ENCODE measurements at places on chromosomes 6 and 20.

DNA sequence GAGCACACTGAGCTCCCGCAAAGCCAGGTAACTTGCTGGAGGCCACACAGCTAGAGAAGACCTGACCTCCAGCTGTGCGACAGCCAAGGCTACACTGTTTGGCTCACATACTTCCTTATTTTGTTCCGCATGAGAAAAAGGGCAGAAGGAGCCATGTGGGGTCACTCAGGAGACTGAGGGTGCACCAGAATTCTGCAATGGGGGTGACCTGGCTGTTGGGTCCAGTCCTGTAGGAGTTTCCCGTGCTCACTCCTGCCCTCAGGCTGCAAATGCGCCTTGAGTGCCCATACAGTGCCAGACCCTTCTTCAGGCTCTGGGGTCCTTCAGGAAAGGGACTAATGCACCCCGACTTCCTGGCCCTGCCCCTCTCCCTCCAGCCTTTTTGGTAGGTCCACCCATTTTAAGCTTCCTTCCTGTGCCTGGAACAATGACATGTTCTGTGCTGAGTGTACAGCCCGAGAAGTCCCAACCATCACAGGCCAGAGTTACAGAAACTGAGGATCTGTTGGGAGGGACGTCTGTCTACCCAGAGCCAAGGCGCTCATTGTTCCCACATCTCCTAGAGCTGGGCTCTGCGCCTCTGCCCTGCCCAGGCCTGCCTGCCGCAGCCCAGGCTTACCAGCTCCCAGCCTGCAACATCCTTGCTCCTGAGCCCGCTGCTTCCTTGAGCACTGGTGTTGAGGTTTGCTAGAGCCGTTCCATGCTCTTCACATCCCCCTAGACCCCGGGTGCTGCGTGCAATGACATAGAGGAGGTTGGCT lies 33.5 kb upstream of the CD93 start:
- no peaks in the 10 kb centered on the region for H3K4me1 ChIP-seq
- H3K27ac ChIP-seq: peak overlapping the region; percentile 5
- H3K36me3 ChIP-seq: no peaks in the 10 kb centered on the region
- H3K4me3 ChIP-seq: no peak overlapping the region
- no peaks in the 10 kb centered on the region for H3K27me3 ChIP-seq

DNA sequence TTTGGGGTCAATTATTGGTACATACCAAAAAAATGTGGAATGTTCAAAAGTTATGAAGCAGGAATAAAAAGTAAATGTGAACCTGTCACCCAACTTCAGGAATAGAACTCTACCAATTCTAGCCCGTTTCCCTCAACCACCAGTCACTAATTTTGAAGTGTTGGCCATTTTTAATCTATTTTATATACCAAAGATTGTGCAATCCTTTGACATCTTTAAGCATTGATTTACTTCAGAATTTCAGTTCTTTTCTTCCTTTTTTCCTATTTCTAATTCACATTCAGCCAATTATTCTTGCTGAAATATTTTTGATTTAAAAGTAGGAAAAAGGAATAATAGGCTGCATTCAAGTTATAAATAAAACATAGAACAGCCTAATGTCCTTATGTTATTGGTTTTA lies 46.9 kb upstream of the SMIM28 start:
- H3K27ac ChIP-seq: no peak overlapping the region
- H3K4me3 ChIP-seq: no peak overlapping the region

GRCh38 chr20:45105317-45105716 lies 4.4 kb upstream of the KCNS1 start:
- no peak overlapping the region for H3K27ac ChIP-seq
- no peak overlapping the region for H3K4me3 ChIP-seq
- H3K36me3 ChIP-seq: no peaks in the 10 kb centered on the region
- DNase-seq: no peak
- H3K4me1 ChIP-seq: peaks cover 5% of the 10 kb centered on the region

DNA sequence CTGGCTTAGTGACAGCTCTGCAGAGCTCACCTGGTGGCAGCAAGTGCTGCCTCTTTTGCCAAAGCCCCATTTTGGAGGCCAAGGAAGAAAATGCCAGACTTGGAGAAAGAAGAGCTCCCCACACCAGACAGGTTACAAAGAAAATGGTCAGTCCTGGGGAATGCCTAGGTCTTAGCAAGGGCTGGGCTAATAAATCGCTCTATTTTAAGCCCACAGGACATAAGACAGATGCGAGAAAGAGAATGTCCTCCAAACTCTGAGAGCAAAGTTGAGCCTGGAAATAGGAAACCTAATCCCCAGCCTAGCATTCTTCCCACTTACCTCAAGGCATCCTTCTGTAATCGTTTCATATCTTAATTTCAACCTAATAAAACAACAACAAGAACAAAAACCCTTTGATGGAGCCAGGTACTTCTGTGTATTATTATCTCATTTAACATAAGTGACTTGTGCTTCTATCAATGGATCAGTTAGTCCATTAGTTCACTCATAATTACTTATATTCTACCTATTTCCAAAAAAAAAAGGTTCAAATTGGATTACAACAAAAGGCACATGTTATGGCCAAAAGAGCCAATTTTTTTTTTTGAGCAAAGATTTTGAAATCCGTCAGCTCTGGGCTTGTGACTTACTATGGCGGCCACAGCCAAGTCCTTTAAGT lies 40.4 kb upstream of the FAM83C start:
- H3K4me3 ChIP-seq: no peak overlapping the region
- H3K27me3 ChIP-seq: no peaks in the 10 kb centered on the region
- no peak overlapping the region for H3K27ac ChIP-seq
- no peak for DNase-seq
- H3K4me1 ChIP-seq: peaks cover 35% of the 10 kb centered on the region
- H3K36me3 ChIP-seq: no peaks in the 10 kb centered on the region

DNA sequence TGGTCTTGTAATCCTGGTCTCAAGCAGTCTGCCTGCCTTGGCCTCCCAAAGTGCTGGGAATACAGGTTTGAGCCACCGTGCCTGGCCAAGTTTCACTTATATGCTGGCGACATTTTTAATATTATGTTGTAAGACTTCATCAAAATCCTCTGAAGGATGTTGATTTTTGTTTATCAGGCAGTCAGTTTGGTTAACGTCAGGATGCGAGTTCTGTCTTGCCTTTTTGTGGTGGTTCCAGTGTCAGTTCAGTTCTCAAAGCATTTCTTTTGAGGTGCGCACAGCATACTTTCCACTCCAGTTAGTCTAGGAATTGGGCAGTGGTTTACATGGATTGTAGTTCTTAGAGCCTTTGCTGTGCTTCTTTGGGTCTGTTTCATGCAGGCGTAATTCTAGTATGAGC lies 24.9 kb downstream of the SCAF8 start:
- H3K27ac ChIP-seq: no peak overlapping the region
- H3K36me3 ChIP-seq: no peaks in the 10 kb centered on the region
- H3K4me1 ChIP-seq: peaks cover 68% of the 10 kb centered on the region
- DNase-seq: no peak
- H3K27me3 ChIP-seq: no peaks in the 10 kb centered on the region

DNA sequence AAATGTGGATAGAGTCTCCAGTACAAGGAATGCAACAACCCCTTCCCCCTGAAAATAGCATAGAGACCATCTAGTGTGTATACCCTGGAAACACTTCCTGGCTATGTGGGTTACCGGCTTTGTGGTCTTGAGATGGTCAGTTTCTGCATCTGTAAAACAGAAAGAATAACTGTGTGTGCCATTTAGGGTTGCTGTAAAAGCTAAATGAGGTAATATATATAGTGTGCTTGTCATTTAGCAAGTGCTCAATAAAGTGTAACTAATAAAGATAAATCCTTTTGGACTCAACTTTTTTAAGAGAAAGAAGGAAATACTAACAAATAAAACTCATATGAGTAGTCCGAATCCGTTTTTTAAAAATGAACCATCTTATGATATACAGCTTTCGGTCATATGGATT lies 109.1 kb downstream of the SOBP start:
- no peak overlapping the region for H3K27ac ChIP-seq
- H3K36me3 ChIP-seq: no peaks in the 10 kb centered on the region
- DNase-seq: no peak
- H3K27me3 ChIP-seq: no peaks in the 10 kb centered on the region
- H3K4me3 ChIP-seq: no peak overlapping the region

GRCh38 chr20:62352402-62353288 lies 14.5 kb downstream of the LAMA5 start:
- DNase-seq: peak; percentile 58
- peaks cover 61% of the 10 kb centered on the region for H3K4me1 ChIP-seq
- H3K27me3 ChIP-seq: no peaks in the 10 kb centered on the region
- peak overlapping the region; percentile 74 for H3K27ac ChIP-seq

GRCh38 chr6:139632840-139633239 lies 258.4 kb upstream of the CITED2 start:
- no peaks in the 10 kb centered on the region for H3K36me3 ChIP-seq
- H3K4me3 ChIP-seq: no peak overlapping the region
- no peak for DNase-seq
- no peak overlapping the region for H3K27ac ChIP-seq
- no peaks in the 10 kb centered on the region for H3K27me3 ChIP-seq

DNA sequence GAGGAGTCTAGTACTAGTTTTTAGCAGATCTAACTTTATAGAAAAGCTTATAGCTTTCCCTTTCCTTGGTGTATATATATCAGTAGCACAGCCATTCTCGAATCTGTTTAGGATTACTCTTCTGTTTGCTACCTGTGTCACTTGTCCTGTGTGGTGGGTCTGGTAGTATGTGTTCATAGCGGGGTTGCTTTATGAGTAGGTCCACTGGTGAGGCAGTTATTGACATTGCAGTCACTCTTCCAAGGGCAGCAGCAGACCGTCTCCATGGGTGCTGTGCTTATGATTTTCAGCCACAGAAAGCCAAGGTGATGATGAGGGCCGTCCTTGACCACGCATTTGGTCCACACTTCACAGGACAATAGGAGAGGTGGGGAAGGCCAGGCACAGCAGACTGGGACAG lies 171.5 kb downstream of the CDKAL1 start:
- H3K27ac ChIP-seq: peak overlapping the region; percentile 22
- no peak for DNase-seq
- no peaks in the 10 kb centered on the region for H3K27me3 ChIP-seq
- H3K4me3 ChIP-seq: no peak overlapping the region
- peaks cover 54% of the 10 kb centered on the region for H3K4me1 ChIP-seq
- H3K36me3 ChIP-seq: no peaks in the 10 kb centered on the region

GRCh38 chr6:170205534-170206316 lies 85.2 kb downstream of the DLL1 start:
- H3K27ac ChIP-seq: no peak overlapping the region
- no peaks in the 10 kb centered on the region for H3K36me3 ChIP-seq
- H3K4me3 ChIP-seq: no peak overlapping the region

GRCh38 chr6:162625846-162626540 lies 101.6 kb downstream of the PRKN start:
- H3K36me3 ChIP-seq: no peaks in the 10 kb centered on the region
- no peaks in the 10 kb centered on the region for H3K27me3 ChIP-seq
- no peak overlapping the region for H3K27ac ChIP-seq
- no peak for DNase-seq
- no peak overlapping the region for H3K4me3 ChIP-seq

GRCh38 chr6:30317913-30318589 lies 8.7 kb upstream of the TRIM39 start:
- peaks cover 32% of the 10 kb centered on the region for H3K36me3 ChIP-seq
- H3K4me3 ChIP-seq: no peak overlapping the region
- H3K4me1 ChIP-seq: peaks cover 20% of the 10 kb centered on the region

DNA sequence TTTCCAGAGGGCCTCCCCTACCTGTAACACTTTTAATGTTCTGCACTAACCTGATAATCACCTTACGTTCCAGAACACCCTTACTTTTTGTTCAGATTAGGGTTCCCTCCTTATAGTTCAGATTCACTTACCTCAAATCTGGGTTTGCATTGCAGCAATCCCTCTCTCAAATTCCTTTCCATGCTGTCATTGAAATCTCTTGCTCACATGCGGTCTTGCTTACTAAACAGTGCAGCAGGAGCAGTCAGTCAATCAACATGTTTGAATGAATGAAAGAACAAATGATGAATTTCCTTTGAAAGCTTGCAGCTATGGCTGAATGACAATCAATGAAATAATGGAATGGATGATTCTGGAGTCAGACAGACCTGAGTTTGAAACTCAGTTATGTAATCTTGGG lies 200.1 kb downstream of the HIVEP2 start:
- no peaks in the 10 kb centered on the region for H3K27me3 ChIP-seq
- H3K27ac ChIP-seq: no peak overlapping the region
- no peak for DNase-seq
- H3K36me3 ChIP-seq: no peaks in the 10 kb centered on the region

GRCh38 chr6:157323966-157324300 lies 614 bp upstream of the TMEM242 start:
- no peaks in the 10 kb centered on the region for H3K27me3 ChIP-seq
- H3K36me3 ChIP-seq: peaks cover 17% of the 10 kb centered on the region
- peak; percentile 77 for DNase-seq
- peak overlapping the region; percentile 84 for H3K4me3 ChIP-seq

DNA sequence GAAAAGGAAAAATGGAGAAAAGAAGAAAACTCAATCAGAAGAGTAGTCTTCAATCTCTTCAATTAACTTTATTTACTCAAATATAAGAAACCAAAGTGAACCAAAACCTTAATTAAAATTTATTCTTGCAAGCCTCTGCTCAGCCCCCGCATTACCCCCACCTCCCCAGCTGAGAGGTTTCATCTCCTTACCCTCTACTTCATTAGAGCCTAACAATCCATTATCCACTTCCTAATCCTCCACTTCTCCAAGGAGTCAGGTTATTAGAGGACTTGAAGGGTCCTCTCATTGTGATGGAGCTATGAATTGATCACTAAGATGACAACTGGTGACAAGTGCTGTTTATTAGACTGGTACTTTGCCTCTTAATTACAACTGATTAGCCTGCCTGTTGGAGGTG lies 956.5 kb downstream of the TFAP2A start:
- no peaks in the 10 kb centered on the region for H3K27me3 ChIP-seq
- no peak for DNase-seq
- no peaks in the 10 kb centered on the region for H3K4me1 ChIP-seq
- H3K4me3 ChIP-seq: no peak overlapping the region
- H3K36me3 ChIP-seq: no peaks in the 10 kb centered on the region

Data from stomach (tissue), 19 donors.